ENCODE measurements at places on chromosomes 5 and 9. TPM values are rescaled to one million over a fixed set of nuclear protein-coding genes. Genes with fewer than 3 reads are reported as not detected.

Gene SOHLH1
- not detected for total RNA-seq

Gene PCDHB6
- 0.64 TPM for total RNA-seq

Gene CDH12
- total RNA-seq, result not detected

- no peak for DNase-seq
Observed at GRCh38 chr9:95845751-95846150, 29.7 kb upstream of the ERCC6L2 start.

Gene PDGFRB
- 15.3 TPM for total RNA-seq

DNA sequence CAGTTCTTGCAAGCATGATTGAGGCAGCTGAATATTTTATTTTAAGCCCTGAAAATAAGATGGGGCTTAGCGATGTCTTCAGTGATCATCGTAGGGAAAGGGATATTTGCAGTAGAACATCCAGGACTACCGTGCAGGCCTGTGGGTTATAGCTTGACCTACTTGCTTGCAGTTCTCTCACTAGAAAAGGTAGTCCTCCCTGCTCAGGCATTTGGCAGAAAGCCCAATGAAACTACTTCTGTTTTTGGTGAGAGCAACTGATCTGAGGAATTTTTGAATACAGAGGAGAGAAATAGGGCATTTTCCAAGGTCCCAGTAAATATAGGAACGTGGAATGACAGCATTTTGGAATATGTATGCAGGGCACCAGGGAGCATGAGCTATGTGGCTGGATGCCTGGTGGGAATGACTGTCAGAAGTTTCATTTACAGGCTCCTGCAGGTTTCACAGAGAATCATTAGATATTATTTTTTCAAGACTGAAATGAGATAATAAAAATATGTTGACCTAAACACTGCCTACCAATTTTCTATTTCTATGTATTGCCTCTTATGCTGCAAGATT, 417.9 kb upstream of the ACTBL2 start:
- DNase-seq, result no peak

GRCh38 chr9:127974001-127974768, 6.6 kb downstream of the EEIG1 start:
- no peak for DNase-seq

Gene CDH9
- total RNA-seq, result 0.14 TPM

DNA sequence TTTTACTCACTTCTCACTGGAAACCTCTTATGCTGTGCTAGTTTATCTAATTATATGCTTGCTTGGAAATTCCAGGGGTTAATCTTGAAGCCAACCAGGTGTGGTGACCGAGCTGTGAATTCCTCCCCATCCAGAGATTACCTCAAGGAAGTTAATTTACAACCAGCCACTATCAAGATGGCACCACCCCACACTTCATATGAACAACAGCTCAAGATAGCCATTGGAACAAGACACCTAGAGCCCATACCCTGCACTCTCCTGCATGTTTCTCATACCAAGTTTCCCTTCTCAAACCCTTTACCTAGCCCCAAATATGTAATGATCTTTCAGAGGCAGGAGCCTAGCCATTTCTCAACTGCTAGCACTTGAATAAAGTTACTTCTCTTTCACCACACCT, 2156.9 kb upstream of the C9orf72 start:
- no peak for DNase-seq

GRCh38 chr5:139926797-139927503, 116.1 kb downstream of the NRG2 start:
- no peak for DNase-seq

GRCh38 chr5:113330533-113331208, 104.1 kb downstream of the TSSK1B start:
- no peak for DNase-seq

DNA sequence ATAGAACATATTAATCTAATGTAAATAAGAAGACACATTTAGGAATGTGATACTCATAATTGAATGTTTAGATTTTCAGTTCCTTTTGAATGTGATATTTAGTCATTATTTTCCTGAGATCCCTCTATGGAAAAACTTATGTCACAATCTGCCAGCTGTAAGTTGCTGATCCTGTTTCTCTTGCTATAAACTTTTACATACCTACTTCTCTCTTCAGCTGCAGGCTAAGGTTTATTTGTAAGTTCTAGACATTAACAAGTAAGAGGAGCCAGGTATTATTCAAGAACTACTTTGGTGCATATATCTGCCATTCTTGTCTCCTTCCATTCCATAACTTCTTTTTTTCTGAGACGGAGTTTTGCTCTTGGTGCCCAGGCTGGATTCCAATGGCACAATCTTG, 462.4 kb downstream of the PRR16 start:
- no peak for DNase-seq

Gene OTP
- total RNA-seq, result 3.1 TPM

Gene CER1
- total RNA-seq, result 0.32 TPM

Measured in neural crest cell (in vitro differentiated cells).